NCI-H526 (cell line): ENCODE measurements at places on chromosomes 13 and 19.

- DNase-seq, result no peak
These were observed 44.3 kb upstream of the N4BP2L1 start for GRCh38 chr13:32472194-32472621.

- no peak for DNase-seq
These were observed 49.3 kb downstream of the GNG7 start for GRCh38 chr19:2653218-2653617.

- no peak for DNase-seq
These were observed 5.4 kb downstream of the CD320 start for GRCh38 chr19:8302734-8303133.

DNA sequence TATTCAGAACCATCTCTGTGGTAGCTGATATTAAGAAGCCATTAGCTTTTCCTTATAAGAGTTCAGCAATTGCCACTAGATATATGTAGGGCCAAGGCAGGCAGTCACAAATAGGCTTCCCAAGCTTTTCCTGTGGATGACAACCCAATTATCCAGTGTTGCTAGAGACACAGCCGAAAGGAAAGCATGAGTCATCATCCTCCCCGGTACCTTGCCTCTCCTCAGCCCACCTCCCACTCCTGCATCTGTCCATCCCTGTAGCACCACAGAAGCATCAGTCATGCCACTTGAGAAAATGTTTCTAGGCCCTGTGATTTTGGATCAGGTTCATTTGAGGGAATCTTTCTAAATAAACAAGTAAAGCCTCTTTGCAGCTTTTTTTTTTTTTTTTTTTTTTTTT lies 204.3 kb downstream of the DNAJC15 start:
- no peak for DNase-seq

DNA sequence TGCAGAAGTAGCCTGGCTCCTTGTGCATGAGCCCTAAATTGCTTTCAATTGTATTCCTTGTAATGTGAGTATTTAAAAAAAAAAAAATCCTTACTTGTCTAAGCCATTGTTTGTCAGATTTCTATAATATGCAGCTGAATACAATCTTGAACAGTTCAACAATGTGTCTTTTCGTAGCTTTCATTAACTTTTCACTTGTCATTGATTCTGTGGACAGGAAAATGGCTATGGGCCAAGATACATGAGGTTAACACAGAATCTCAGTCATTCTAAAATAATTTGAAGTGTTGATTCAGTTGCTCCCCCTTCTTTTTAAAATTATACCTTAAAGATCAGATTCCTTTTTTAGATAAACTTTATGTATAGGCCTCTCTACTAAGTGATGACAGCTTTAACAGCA lies 395.8 kb upstream of the KLF12 start:
- DNase-seq, result no peak

GRCh38 chr13:40169476-40169875 lies 497.0 kb downstream of the FOXO1 start:
- DNase-seq, result no peak

DNA sequence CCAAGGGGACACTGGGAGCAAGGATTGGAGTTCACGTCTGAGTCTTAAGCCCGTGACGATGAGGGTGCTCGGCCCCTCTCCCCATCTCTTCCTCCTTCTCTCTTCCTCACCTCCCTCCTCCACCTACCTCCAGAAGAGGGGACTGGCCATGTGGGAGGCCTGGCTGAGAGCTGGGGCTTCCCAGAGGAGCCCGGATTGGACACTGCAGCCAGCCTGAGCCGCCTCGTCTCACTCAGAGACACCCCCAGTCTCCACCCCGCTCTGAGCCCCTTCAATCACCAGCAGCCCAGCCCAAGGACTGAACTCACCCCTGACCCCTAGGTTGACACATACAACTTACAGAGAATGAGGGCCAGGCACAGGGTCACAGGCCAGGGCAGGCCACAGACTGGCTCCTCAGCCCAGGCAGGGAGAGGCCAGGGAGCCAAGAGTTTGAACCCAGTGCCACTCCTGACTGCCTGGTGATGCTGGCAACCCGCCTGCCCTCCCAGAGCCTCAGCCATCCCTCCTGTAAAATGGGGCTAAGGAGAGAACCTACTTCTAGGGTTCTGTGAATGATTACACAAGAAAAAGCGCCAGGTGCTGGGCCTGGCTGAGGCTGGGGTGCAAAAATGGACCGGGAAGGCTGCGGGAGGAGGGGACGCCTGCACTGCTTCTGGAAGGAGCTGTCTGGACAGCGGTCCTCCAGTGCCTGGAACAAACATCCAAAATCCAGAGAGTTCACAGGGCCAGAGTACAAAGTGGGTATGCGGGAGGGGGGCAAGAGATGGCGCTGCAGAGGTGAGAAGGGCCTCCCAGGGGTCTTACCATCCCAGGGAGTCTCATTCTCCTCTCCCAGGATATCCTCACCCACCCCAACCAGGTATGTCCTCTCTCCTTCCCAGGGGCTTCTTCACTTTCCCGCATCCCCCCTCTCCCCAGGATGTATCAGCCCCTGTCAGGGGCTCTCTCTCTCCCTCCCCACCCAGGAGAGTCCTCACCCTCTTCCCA lies 1.1 kb downstream of the CD79A start:
- DNase-seq, result no peak

- DNase-seq, result no peak
These were observed 1086.7 kb downstream of the EFNB2 start for GRCh38 chr13:105448811-105449210.

- no peak for DNase-seq
These were observed 12.1 kb downstream of the SOX1 start for GRCh38 chr13:112078879-112079531.

DNA sequence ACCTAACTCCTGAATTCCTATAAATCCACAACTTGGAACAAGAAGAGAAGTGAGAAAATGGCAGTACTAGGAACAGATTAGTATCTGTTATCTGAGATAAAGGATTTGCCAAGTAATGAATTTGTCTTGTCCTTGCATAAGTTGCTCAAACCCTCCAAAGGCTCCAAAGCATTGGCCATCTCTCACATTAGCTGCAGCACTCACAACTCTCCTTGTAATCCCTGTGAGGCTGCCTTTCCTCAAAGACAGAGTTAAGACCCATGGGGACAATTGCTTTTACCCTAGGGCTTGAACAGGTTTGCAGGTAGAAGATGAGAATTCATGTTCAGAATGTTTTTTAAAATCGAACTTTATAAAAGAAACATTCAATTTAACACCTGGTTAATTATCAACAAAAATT lies 1702.2 kb downstream of the EFNB2 start:
- DNase-seq, result no peak

GRCh38 chr13:114303700-114304327 lies 10.5 kb upstream of the CHAMP1 start:
- DNase-seq, result no peak

DNA sequence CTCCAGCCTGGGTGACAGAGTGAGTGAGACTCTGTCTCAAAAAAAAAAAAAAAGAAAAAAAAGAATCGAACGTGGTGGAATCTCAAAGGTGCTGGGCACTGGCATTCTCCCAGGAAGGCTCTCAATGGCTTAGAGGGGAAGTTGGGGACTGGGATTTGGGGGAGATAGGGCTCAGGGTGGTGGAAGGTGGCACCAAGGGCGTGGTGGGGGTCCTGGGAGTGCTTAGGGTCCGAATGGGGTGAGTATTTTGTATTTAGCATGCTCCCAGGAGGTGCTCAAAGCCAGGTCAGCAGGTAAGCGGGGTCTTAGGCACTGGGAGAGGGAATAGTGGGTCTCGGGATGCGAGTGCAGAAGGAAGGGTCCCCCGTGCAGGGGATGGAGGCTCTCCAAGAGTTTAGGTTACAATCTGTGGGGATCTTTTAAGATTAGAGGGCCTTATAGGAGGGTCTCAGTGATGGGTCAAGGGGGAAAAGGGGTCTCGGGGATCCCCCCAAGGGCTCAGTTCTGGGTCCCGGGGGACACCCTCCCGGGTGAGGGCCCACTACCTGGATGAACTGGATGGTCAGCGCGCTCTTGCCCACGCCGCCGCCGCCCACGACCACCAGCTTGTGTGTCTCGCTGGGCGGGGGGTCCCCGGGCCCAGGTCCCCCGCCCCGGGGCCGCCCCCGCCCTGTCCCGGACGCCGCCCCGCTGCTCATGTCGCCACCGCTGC lies 386 bp downstream of the RRAS start:
- no peak for DNase-seq

DNA sequence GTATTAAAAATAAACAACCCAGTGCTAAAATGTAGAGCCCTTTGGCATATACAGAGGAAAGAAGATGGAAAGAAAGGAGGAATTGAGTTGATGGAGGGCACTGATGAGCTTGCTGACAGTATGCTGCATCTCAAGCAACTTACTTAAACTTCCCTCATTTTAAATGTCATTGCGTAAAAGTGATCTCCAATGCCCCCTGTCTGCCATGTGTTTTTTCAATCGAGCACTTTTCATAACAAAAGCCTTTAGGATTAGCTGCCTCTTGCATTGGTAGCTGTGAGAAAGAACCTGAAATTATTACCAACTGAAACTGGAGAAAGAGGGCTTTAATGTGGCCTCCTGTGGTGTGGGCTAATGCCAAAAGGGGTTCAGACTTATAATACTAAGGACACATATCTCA lies 541.6 kb downstream of the SUCLA2 start:
- DNase-seq, result no peak

GRCh38 chr13:75803164-75803611 lies 167.1 kb downstream of the LMO7 start:
- DNase-seq, result peak; percentile 64

GRCh38 chr13:39406688-39407087 lies 196.3 kb downstream of the LHFPL6 start:
- no peak for DNase-seq

GRCh38 chr13:68345963-68346531 lies 1115.9 kb upstream of the PCDH9 start:
- DNase-seq, result no peak

DNA sequence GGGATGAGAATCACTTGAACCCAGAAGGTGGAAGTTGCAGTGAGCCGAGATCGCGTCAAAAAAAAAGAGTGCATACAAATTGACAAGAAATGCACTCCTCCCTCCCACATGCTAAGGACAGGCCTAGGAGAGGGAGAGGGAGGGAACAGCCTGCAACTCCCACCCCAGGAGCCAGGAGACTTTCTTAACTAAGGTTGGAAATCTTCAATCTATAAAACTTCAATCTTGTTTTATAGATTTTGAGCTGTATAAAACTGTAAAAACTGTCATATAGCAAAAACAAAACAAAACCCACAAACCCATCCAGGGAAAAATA lies 1.3 kb upstream of the SYCN start:
- DNase-seq, result no peak

DNA sequence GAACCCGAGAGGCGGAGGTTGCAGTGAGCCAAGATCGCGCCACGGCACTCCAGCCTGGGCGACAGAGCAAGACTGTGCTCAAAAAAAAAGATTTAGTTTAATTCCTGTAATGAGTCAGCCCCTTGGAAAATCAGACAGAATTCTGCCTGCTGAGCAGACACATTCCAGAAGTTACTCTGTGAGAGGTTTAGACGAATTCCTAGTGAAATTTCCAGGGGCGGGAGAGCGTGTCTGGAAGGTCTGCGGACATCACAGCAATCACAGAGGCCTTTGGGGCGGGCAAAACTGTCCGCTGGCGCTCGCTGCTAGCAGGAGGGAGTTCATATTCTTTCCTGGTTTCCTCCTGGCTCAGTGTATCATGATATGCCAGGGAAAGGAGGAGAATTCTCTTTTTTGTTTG lies 17.5 kb downstream of the MISP start:
- no peak for DNase-seq

- no peak for DNase-seq
These were observed 27.1 kb downstream of the LIG4 start for GRCh38 chr13:108188260-108188659.

GRCh38 chr13:112696001-112696868 lies 6.4 kb downstream of the ATP11A start:
- no peak for DNase-seq

- peak; percentile 66 for DNase-seq
These were observed 47.3 kb upstream of the SHKBP1 start for GRCh38 chr19:40529093-40529954.

- DNase-seq, result peak; percentile 70
These were observed 52.2 kb downstream of the RFC3 start for GRCh38 chr13:33870046-33870668.

GRCh38 chr19:8212212-8212611 lies 3.0 kb downstream of the CERS4 start:
- DNase-seq, result no peak

DNA sequence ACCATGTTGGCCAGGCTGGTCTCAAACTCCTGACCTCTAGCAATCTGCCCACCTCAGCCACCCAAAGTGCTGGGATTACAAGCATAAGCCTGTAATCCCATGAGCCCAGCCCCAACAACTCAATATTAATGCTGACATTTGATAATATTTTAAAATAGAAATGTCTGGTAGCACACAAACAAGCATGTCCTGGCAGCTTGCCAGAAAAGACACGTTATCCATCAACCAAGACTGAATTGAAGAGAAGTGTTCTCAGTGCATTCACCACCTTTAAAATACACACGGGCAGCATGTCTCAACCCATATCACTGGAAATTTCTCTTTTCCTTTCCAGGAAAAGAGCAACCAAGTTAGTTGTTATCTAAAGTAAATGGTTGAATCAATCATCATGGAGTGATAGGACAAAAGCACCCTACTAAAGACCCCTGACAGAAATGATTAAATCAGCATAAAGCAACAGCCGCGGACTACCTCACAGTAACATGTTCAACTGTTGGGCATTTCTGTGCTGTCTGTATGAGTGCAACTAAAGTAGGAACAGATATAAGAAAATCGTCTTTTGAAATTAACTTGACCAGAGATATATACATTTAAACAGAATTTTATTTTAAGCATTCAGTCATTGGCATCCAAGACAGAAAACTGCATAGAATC lies 25.0 kb downstream of the LHFPL6 start:
- DNase-seq, result no peak

GRCh38 chr19:46254776-46255175 lies 25.2 kb downstream of the IGFL1 start:
- DNase-seq, result no peak

DNA sequence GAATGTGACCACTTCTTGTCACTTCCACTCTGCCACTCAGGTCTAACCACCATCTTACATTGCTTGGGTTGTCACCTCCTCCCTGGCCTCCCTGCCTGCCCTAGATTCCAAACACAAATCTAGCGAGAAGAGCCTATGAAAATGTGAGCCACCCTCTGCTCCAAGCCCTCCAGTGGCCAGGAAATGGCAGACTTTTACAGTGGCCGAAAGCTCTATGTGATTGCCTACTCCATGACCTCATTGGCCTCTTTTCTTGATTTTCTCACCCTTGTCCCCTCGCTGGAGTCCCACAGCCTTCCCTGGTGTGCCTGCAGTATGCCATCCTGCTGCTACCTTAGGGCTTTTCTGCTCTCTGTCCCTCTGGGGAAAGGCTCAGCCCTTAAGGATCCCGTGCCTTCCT lies 84.2 kb downstream of the LRCH1 start:
- no peak for DNase-seq

GRCh38 chr13:71912524-71912923 lies 45.5 kb upstream of the DACH1 start:
- DNase-seq, result no peak
